ENCODE measurements at places on chromosomes 2 and 18. TPM values are rescaled to one million over a fixed set of nuclear protein-coding genes. Genes with fewer than 3 reads are reported as not detected.

DNA sequence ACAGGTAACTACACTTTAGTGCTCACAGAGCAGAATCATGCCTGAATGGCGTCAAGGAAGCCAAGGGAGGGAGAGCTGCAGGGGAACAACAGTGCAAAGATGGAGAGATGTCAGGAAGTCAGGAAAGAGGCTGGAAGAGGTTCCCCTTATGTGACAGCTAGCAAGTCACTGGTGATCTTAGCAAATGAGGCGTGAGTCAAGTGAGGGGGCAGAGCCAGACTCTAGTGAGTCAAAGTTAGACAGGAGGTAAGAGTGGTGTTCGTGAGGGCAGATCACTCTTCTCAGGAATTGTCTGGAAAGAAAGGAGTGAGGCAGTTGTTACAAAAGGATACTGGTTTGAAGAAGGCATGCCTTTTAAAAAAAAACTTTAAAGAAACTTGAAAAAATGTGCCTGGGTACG is 87.1 kb downstream of the MEP1B start:
- peaks cover 13% of the 10 kb centered on the region for H3K27me3 ChIP-seq
- no peak overlapping the region for H3K4me3 ChIP-seq
- no peak for DNase-seq
- H3K4me1 ChIP-seq: no peaks in the 10 kb centered on the region

The ARHGEF4 gene
- total RNA-seq: not detected

The OR6B2 gene
- total RNA-seq: not detected

The RESP18 gene
- not detected for total RNA-seq

DNA sequence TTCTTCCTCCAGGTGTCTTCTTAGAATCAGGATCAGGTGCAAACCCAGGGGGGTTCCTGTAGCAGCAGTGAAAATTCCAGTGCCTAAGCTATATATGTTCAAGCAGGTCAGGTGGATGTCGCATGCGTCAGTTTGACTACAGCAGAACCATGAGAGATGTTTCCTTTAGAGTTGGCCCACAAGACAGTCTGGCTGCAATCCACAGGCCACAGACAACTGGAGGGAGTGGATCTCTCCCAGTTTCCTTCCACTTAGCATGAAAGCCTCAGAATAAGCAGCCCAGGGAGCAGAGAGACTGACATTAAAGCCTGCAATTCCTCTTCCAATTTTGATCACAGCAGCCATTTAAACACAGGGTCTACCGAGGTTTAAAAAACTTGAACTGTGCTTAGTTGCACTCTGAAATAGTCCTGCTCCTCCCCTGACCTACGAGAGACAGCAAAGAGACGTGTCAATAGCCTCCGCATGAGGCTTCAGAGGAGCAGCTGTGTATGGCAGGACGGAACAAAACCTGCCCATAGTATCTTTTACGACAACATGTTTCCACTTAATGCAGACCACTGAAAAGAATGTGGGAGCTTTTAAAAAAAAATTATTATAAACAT is 988 bp upstream of the KCNE4 start:
- H3K27ac ChIP-seq: no peak overlapping the region
- H3K27me3 ChIP-seq: peaks cover 10% of the 10 kb centered on the region
- no peaks in the 10 kb centered on the region for H3K4me1 ChIP-seq
- no peaks in the 10 kb centered on the region for H3K36me3 ChIP-seq
- DNase-seq: no peak
- H3K4me3 ChIP-seq: no peak overlapping the region

DNA sequence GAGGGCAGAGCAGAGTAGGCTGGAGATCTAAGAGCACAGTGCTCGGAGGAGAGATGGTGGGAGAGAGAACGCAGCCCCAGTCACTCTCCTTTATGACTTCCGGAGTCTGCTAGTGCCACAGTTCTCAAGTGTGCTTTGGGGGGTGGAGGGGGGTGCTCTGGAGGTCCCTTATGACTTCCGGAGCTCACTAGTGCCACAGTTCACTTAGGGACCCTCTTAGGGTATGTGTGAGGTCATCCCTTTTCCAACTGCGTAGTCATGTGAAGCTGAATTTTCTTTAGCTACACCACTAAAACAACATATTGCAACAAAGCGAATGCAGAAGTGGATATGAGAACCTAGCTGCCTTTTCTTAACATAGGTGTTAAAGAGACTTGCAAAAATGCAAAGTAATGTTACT is 153.7 kb upstream of the KCTD1 start:
- H3K36me3 ChIP-seq: no peaks in the 10 kb centered on the region
- H3K27me3 ChIP-seq: peaks cover 3% of the 10 kb centered on the region
- DNase-seq: no peak
- H3K4me1 ChIP-seq: no peaks in the 10 kb centered on the region
- no peak overlapping the region for H3K27ac ChIP-seq

DNA sequence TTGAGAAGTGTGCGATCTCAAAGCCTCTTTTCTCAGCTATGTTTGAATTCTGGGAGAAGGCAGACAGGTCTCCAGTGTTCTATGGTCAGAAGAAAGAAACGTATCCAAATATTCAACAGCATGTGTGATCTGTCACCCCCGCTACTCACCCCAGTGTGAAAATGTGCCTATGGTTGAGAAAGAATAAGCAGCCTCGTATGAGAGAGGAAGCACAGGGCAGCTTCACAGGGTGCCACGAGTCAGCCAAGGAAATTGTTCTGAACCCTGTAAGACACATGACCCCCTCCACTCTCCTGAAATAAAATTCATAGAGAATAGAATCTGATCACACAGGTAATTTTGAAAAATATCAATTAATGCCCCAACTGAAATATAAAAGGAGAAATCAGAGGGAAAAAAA is 8.0 kb upstream of the SF3B1 start:
- H3K27ac ChIP-seq: no peak overlapping the region
- DNase-seq: no peak
- no peaks in the 10 kb centered on the region for H3K36me3 ChIP-seq
- no peak overlapping the region for H3K4me3 ChIP-seq

DNA sequence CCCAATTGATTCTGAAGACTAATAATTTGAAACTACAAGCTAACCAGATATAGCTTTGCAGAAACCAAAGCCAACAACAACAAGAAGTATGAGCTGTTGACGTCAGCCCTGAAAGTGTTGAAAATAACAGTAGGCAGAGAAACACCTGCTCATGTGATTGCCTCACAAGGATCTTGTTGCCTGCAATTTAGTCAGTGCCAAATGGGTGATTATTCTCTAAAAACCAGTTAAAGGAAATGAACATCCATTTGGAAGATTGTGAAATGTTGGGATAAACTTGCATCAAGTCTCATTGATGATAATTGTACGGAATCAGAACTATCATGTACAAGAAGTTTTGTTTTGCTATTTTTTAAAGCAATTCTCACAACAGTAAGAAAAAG is 2.8 kb downstream of the CYTIP start:
- peak overlapping the region; percentile 99 for H3K27ac ChIP-seq
- H3K27me3 ChIP-seq: no peaks in the 10 kb centered on the region
- DNase-seq: no peak
- H3K4me3 ChIP-seq: peak overlapping the region; percentile 99
- H3K4me1 ChIP-seq: peaks cover 67% of the 10 kb centered on the region
- H3K36me3 ChIP-seq: peaks cover 76% of the 10 kb centered on the region

The FZD7 gene
- 1.6 TPM for total RNA-seq

All from natural killer cell treated with Interleukin-12 subunit alpha and Interleukin-12 subunit beta and Interleukin-15 and Interleukin-18, amount 100 ng/mL, for 72 hours (primary cell).